Fibroblast of gingiva (primary cell): ENCODE measurements at places on chromosomes 3 and 15.

- DNase-seq = no peak
Measured at GRCh38 chr15:85477730-85478129, 97.3 kb downstream of the AKAP13 start.

- no peak for DNase-seq
Measured at GRCh38 chr3:54905261-54905888, 22.5 kb downstream of the LRTM1 start.

GRCh38 chr3:47133641-47134040 lies 30.3 kb downstream of the SETD2 start:
- DNase-seq = no peak

GRCh38 chr3:84724877-84725276 lies 233.9 kb upstream of the CADM2 start:
- peak; percentile 7 for DNase-seq

DNA sequence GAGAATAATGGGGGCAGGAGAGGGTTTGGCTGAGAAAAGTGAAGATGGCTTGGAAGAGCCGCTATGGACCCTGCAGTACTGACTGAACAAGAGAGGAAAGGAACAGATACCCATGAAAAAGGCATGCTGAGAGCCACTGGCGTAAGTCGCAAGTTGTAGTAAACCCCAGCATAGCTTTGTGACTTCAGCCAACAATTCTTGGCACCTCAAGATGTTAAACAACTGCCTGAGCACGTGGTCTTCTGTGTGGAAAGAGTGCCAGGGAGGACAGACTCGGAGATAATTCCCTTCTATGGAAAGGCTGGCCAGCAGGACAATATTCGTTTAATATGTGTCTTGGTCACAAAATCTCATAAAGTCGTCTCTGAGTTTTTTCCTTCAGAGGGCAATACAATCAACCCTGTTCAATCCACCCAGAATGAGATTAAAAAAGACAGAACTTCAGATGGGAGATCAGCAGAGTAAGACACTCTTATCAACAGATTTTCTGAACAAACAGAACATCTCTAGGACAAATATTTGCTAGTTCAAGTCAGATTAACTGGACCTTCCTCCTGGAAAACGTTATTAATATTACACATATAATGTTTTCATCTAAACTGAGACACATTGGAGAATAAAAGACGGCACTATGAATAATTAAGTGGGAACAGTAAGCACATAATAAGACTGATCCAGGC lies 49.2 kb downstream of the NEK10 start:
- DNase-seq = peak; percentile 16

DNA sequence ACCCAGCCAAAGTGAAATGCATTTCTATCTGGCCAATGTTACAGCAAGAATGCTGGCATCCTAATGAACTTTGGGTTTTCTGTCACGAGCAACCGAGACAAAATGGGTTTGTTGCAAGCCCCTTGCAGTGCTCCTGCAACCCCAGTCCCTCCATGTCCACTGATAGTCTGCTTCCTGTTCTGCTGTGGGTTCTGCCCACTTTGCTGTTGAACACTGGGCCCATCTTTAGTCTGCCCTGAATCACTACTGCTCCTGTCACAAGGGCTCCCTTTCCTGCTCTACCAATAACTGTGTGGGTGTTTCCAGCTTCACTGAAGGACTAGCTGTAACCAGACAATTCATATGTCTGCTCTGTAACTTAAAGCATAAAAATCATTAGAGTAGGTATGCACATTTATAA lies 12.7 kb upstream of the OXSR1 start:
- DNase-seq = no peak

DNA sequence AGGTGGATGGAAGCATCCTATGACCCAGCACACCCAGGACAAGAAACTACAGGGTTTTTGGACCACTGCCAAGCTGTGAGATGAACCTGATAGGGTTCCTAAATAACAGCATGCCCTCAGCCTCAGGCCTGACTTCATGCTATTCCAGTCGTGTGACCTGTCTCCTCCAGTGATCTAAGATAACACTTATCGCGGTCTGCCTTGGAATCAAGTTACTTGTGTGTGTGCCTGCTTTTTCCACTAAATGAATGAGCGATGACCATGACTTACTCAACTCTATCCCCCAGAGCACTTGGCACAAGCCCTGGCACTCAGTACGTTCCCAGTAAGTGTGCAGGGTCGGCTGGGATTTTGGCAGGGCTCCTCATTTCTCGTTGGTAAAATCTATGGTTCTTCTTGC lies 172.7 kb upstream of the TP63 start:
- DNase-seq = peak; percentile 9

GRCh38 chr3:115187149-115187757 lies 40.2 kb upstream of the ZBTB20 start:
- no peak for DNase-seq
